ENCODE measurements at places on chromosomes 7 and 10.

- DNase-seq, result no peak
These were observed 14.7 kb downstream of the KCNMA1 start for GRCh38 chr10:77622889-77623291.

GRCh38 chr10:123478116-123478515 lies 188.0 kb upstream of the GPR26 start:
- DNase-seq, result no peak

GRCh38 chr10:95289003-95289920 lies 1.5 kb downstream of the PDLIM1 start:
- DNase-seq, result no peak

- no peak for DNase-seq
These were observed 35.2 kb upstream of the HSPB1 start for GRCh38 chr7:76267107-76267893.

- no peak for DNase-seq
These were observed 60.8 kb upstream of the EEPD1 start for GRCh38 chr7:36092221-36092771.

All from SW 1271 (cell line).